ENCODE measurements at places on chromosomes 4 and X.

DNA sequence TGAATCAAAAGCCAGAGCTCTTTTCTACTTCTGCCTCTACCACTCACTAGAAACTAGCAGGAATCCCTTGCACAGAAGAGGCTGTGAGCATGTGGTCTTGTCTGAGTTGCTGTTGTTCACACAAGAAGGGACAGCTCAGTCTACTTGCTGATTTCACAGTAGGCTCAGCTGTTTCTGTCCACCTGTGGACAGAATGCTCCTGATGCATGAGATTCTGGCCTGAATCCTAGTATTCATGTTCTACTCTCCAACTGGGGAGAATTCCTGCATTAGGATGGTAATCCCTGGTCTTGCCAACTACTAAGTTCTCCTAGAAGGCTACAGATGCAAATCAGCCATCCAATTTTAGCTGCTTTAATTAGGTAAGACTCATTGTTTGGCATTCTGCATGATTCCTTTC is 112.8 kb downstream of the PPA2 start:
- DNase-seq: no peak

DNA sequence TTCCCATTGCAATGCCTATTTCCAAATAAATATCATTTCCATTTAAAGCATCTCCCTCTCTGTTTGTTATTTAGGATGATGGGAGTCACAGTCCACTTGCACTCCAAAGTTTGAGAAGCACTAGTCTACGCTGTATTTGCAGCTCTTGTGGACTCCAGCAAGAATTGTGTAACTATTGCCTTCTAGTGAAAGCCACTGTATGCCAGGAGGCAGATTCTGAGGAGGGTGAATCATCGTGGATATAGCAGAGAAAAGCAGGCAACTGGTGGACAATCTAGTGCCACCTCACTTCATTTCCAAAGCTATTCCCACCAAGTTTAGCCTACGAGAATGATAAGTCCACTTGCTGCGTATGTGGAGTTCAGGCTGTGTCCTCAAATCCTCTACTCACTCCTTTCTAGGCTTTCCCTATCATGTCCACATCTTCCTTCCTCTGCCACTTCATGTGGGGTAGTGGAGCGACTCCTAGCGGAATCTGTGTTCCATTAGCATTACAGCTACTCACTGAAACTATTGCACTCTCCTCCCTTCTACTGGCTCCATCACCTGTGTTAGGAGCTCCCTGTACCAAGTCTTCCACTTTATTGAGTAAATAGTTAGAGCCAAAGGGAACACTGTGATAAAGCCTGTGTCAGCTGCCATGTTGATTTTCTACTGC is 501.8 kb upstream of the GALNT7 start:
- no peak for DNase-seq

- peak; percentile 82 for DNase-seq
Observed at GRCh38 chr4:1693131-1693896, 9.2 kb upstream of the FAM53A start.

GRCh38 chrX:53086464-53086863 is 4.3 kb downstream of the TSPYL2 start:
- no peak for DNase-seq

DNA sequence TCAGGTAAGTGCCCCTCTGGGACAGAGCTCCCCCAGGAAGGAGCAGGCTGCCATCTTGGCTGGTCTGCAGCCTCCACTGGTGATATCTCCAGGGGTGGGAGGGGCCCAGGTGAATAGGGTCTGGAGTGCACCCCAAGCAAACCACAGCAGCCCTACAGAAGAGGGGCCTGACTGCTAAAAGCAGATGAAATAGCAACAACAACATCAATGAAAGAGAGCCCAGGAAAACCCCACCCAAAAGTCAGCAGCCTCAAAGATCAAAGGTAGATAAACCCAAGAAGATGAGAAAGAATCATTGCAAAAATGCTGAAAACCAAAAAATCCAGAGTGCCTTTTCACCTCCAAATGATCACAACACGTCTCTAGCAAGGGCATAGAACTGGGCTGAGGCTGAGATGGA is 92.5 kb upstream of the PAGE3 start:
- DNase-seq: no peak

- DNase-seq: no peak
Observed at GRCh38 chr4:144350706-144351105, 210.2 kb upstream of the GYPA start.

GRCh38 chr4:27643101-27643500 is 782.5 kb downstream of the STIM2 start:
- no peak for DNase-seq

GRCh38 chr4:47835494-47835893 is 2.4 kb downstream of the CORIN start:
- DNase-seq: no peak

GRCh38 chrX:143648705-143649104 is 12.8 kb upstream of the SLITRK4 start:
- DNase-seq: peak; percentile 30

GRCh38 chr4:14157262-14157661 is 529.7 kb upstream of the BOD1L1 start:
- DNase-seq: peak; percentile 3

GRCh38 chr4:103032574-103032973 is 13.1 kb upstream of the SLC9B1 start:
- peak; percentile 21 for DNase-seq

DNA sequence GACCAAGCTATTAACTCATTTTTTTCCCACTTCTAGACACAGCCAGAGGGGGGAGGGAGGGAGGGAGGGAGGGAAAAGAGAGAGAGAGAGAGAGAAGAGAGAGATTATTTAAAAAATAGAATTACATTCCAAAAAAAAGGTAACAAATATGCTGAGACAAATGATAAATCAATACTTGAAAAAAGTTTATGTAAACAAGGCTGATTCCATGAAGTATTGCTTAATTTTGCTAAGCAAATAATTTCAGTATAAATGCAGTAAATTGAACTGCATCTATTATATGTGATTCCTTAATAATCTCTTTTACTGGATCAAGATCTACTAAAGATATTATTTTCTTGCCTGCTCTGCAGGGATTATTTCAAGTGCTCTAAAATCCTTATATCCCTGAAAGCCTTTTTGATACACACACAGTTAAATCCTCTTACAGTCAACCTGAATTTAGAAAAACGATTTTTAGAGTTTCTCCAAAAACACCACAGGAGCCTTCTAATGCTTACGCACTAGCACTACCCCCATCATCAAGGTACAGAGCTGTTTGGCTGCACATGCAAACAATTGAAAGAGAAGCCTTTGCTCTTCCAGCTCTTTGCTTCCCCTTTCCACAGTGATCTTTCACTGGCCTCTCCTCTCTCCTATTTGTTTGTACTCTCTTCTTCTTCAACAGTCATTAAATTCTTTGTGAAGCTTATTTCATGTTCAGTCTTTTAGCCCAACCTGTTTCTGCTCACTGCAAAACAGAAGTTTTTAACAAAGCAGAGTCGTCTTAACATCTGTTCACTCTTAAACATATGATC is 426.3 kb upstream of the FAM241A start:
- no peak for DNase-seq

GRCh38 chr4:154314248-154314647 is 177.4 kb downstream of the DCHS2 start:
- DNase-seq: no peak

- no peak for DNase-seq
Observed at GRCh38 chrX:76862509-76862908, 435.0 kb downstream of the MAGEE1 start.

DNA sequence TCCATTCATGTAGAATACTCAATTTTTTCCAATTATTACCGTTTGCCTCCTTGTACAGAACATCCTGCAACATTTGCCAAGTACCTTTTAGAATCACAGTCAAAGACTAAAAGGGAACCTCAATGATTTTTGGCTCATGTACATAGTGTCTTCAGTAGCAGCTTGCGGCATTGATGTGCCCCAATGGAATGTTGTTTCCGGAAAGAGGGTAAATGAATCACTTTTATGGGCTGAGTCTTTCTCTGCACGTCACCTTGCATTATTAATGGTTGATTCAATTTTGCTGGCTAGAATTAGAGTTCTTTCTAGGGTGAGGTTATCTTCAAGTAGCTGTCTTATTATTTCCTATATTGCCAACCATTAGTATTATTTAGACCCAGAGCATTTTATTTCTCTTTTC is 116.9 kb upstream of the GABRA2 start:
- no peak for DNase-seq

DNA sequence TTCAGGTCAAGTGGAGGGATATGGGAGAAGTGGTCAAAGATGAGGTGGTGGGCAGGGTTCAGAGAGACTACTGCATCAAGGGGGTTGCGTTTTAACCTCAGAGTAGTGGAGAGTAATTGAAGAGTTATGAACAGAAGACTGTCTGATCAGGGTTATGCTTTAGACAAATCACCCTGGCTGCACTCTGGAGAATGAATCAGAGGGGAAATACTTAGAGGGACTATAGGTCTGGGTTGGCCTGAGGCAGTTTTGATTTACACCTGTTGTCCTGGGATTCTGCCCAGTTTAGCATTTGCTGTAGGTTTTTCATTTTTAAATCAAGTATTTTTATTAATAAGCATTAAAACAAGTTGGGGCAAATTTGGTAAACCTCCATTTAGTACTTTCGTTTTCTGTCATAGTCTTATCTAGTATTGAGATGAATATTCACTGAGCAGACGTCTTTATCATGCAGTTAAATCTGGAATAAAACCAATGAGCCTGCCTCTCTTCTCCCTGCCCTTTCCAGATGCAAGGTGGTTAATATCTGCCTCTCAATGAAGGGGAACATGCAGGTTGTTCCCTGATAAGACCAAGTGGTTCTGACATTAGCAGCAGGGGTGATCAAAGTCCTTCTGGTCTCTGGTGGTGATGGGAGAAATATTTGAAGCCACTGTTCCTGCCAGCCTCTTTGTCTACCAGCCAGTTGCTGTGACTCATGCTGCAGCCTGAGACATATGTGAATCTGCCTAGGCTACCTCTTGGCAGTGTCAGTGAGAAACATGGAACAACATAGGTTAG is 116.0 kb upstream of the RPS6KA3 start:
- DNase-seq: peak; percentile 52

DNA sequence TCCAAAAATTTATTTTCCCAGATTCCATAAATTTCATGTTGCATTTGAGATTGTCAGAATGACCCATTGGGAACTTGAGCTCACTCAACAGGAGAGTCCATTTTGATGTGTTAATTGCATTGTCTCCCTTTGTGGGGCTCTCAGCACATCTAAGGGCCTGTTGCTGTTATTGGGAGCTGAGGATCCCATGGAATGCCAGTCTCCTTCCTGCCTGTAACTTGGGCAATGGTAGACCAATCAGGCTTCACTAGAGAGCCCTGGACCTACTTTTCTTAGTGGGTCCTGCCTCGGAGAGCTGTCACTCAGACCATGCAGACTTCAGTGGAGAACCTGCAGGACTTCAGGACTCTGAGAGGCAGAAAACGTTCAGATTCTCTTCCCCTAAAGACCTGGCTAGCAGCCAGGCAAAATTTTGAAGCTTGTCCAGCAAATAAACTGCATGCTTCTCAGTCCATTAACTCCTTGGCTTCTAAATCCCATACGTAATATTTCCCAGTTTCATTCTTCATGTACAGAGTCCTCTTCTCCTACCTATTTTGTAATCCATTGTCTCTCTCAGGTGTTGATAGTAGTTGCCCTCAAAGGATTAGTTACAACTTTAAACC is 25.1 kb downstream of the OCRL start:
- DNase-seq: no peak

- DNase-seq: no peak
Observed at GRCh38 chr4:140109737-140110136, 44.2 kb downstream of the MAML3 start.

DNA sequence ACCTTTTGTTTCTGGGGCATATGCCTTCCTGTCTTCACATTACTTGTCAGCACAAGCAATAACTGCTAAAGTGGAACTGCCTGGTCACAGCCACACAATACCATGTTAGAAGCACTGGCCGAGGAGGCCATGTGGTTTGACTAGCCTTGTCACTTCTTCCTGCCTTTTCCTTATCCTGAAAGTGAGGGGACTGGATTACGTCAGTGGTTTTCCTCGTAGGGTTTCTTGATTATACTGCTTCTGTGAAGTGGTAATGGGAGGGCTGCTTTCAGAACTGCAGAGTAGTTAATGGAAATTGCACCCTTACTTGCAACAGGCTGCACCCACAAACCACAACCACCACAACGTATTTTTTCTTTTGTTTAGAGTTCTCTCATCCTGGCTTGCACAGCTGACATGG is 26.6 kb downstream of the ZRSR2 start:
- peak; percentile 84 for DNase-seq

GRCh38 chr4:176156656-176157055 is 38.7 kb downstream of the SPATA4 start:
- no peak for DNase-seq

GRCh38 chr4:87037671-87038334 is 103.0 kb downstream of the AFF1 start:
- no peak for DNase-seq

GRCh38 chr4:7294176-7294756 is 101.9 kb downstream of the SORCS2 start:
- no peak for DNase-seq

GRCh38 chrX:150869450-150869849 is 29.0 kb downstream of the CD99L2 start:
- DNase-seq: no peak

DNA sequence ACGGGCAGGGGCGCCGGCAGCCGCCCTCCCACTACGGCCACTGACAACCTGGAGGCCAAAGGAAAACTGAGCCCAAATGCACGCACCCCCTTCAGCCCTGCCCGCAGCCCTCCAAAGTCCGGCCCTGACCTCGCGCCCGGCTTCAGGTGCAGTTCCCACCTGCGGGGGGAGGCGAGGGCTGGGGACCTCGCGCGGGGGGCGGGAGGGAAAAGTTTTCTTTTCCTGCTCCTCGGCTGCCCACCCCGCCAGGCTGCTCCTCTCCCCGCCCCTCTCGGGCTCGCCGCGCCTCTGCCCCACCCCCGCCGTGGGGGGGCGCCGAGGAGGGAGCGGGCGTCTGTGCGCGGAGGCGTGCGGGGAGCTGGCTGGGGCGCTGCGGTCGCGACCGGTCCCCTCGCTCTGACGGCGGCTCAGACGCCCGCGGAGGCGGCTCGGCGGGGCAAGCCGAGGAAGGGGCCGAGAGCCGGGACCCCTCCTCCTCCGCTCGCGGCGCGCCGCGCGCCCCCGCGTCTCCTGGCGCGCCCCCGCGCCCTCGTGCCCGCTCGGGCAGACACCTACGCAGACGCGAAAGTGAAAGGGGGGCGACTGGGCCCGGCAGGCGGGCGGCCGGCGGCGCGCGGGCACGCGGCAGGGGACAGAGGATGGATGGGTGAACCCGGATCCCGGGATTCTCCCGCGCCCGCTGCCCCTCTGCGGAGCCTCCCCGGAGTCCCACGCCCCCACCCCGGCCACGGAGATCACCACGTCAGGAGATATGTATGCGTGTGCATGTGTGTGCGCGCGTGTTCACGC is 3.1 kb upstream of the NR3C2 start:
- DNase-seq: peak; percentile 36

GRCh38 chr4:166594326-166594946 is 639.9 kb downstream of the SPOCK3 start:
- peak; percentile 6 for DNase-seq

GRCh38 chr4:174058846-174059245 is 224.6 kb downstream of the FBXO8 start:
- peak; percentile 30 for DNase-seq

- no peak for DNase-seq
Observed at GRCh38 chr4:76659103-76659490, 224.1 kb downstream of the SHROOM3 start.
